ENCODE measurements at places on chromosomes 13 and 19.

DNA sequence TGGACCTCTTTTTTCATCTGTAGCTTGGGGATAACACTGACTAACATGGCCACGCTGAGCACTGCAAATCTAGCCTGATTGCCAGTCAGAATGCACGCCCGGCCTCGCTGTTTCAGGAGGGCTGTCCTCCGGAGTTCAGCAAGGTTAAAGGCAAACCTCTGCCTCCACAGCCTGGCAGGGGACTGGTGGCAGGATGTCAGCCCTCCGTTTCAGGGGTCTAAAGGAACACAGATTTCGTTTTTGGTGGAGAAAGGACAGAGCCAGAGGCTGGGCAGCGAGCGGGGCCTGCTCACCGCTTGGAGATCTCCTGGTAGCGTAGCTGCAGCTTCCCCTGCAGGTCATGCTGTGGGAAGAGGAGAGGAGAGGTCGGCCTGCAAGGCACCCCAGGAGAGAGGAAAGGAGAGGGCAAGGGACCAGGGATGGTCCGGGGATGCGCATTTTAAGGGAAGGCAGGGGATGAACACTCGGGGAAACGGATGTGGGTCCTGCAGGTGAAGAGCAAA, 560 bp downstream of the NDUFA7 start:
- no peak for DNase-seq

GRCh38 chr19:49749771-49750170, 13.3 kb downstream of the TSKS start:
- no peak for DNase-seq

DNA sequence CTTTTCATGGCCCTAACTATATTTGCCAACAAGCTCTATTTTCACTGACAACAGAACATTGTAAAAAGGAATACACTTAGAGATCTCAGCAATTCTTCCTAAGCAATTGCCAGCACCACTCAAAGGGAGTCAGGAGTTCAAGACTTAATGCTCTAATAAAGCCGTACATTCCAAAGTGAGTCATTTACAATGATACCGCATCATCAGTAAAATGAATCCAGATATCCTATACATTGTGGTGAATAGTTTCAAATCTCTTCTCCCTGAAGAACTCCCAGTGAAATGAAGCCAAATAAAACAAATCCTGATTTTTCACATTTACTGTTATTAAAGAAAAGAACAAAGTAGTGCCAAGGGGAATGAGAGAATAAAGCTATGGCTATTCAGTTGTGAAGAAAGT, 2898.7 kb upstream of the PCDH20 start:
- DNase-seq = peak; percentile 64

DNA sequence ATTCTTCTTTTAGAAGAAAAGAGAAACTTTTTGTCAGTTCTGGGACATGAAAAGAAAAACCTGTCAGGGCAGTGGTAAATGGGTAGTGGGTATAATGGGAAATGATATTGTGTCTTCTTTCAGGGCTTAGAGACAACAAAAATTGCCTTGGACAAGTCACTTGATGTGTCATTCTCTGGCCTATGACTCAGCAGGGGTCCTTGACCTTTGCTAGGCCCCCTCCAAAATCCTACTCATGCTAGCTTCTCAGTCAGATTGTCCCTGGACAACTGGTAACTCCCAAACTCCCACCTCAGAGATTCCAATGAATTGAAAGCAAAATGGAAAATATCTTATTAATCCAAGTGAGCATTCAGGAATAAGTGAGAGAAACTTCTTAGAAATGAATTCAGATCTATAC, 258.8 kb upstream of the SPRY2 start:
- no peak for DNase-seq

GRCh38 chr19:38701455-38702063, 42.7 kb downstream of the CAPN12 start:
- DNase-seq = no peak

GRCh38 chr19:5006201-5006600, 37.3 kb downstream of the KDM4B start:
- DNase-seq = no peak

DNA sequence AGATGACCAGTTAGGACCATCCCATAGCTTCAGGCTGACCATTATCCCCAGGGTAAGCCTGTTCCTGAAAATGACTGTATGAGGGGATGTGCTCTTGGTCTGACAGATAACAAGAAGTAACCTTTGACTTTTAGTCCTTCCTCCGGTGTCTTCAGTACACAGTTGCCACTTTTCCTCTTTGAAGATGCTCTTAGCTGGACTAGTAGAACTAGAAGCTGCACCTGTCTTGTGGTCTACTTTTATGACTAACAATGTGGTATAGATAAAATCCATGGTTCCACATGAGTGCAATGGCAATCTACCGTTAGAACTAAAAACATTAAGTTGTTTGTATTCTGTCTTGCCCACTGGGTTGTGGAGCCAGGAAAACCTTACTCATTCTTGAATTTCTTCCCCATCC, 5.9 kb upstream of the RUBCNL start:
- no peak for DNase-seq

DNA sequence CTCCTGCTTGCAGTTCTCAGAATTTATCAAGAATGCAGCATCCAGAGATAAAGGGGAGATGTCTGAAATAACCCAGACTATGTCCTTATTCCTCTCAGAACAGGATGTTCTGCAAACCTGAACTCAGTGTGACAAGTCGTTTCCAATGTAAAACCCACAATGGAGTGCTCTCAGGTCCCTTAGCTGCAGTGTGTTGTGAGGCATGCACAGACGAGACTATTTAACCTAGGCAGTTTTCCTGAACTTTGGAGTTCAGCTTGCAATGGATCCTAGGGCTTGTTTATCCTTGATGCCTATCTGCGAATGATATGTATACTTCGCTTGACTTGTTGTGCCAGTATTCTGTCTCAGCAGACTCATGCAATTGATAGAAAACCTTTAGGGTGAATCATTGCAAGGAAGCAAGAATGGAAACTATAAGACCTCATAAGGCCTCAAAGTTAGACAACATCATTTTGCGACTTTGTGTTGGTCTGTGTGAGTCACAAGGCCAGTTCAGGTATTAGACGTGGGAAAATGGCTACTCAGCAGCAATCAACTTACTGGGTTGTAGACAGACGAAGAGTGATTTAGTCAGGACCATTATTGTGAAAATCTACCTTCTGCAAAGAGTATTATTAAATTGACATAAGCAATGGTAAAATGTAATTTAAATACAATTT, 2439.9 kb upstream of the PCDH20 start:
- DNase-seq = no peak

- no peak for DNase-seq
These were observed 929.0 kb downstream of the SLITRK6 start for GRCh38 chr13:84870190-84870589.

DNA sequence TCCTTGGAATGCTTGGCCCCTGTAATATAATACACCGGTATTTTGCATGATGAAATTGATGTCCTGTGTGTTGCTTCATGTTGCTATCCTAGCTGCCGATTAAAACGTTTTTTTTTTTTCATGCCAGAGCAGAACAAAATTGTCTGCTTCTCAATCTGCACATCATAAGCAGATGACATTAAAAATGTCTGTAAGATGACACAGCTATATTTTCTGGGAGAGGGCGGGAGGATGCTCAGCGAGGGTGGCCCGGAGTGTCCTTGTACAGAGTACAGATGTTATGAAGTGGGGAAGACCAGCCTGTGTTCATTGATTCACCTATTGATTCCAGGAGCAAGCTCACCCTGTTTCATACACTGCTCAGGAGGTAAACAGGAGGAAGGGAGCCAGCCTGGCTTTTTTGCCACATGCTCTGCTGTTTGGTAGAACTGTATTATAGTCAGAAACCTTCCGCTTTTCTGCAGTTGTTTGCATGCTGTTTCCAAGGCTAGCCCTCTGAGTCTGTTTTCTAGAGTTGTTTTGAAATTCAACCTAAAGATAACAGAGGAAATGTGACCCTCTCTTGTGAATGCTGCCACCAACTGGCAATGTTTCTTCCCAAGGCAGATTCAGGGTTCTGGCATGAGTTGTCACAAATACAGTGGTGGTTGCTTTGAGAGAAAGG, 4.7 kb upstream of the IRS2 start:
- no peak for DNase-seq

DNA sequence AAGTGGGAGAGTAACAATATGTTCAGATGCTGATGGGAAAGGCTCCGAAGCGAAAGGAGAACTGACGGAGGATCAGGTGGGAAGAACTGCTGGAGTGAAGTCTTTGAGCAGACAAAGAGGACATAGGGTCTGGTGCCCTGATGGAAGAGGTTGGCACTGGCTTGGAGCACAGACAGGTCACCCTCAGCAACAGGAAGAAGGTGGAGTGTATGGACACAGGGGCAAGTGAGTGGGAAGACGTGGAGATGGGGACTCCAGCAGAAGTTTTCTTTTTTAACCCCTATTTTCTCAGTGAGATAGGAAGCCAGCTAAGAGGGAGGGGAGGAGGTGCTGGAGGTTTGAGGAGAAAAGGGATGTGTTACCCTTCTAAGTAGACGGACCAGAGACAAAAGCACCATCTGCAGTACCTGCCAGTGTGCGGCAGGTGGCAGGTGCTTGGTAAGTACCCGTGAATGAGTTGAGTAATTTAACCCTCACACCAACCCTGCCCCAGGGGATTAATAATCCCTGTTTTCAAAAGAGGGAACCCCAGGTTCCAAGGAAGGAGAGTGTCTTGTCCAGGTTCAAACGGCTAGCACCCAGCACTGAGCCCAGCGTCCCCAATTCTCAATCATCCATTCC, 11.2 kb downstream of the HAS1 start:
- no peak for DNase-seq

Data from spinal cord (tissue), 10 donors.